ENCODE measurements at places on chromosomes 6 and 20.

DNA sequence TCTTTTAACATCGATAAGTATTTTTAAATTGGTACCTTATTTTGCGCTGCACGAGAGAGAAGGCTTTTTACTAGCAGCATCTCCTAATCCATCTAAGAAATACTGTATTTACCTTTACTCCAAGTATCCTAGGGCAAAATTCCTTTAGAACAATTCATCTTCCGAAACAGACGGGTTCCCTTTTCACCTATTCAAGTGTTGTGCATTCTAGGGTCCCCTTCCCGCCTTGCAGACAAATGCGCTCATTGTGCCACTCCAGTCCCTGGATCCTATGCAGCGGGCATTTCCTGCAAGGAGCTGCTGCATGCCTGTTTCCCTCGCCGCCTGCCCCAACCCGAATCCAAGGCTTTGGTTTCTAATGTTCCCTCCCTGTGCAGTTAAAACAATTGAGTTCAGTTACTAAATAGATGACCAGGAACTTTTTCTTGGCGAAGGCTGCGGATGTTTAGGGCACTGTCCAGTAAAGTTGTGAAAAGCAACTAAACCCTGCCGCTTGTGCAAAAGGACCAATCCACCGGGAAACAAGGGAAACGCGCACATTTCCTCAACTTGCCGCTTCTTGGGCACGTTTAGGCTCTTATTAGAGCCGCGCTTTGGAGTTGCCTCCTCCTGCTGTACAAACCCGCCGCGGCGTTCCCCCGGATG, 556 bp upstream of the SCAF8 start:
- no peak for DNase-seq

DNA sequence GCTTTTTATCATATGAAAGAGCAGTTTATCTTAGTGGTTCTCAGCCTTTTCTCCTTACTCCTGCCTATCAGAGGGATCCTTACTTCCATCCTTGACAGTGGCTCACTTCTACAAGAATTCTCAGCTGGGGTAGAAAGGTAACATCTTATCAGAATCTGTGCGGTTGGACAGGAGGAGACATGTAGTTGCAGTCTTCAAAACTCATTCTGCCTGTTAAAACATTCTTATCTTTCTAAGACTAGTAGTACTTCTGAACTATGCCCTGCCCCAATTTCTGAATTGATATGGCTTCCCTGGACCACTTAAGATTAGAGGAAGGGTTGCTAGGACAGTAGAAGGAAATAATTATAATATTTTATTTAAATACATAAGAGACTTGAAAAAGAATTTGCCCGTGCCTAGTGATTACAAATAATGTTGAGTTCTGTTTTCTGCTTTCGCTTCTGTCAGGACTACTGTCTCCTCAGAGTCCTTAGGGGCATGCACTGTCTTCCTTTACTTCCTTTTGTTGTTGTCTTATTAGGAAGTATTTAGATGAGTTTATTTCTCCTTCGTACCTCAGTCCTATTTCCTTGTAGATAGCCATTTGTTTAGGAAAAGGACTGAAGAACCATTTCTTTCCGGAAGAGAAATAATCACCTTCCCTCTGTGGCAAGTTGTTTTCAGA, 24.9 kb downstream of the BLTP3A start:
- DNase-seq = no peak

GRCh38 chr20:62745279-62745951, 36.8 kb downstream of the NTSR1 start:
- DNase-seq = no peak

DNA sequence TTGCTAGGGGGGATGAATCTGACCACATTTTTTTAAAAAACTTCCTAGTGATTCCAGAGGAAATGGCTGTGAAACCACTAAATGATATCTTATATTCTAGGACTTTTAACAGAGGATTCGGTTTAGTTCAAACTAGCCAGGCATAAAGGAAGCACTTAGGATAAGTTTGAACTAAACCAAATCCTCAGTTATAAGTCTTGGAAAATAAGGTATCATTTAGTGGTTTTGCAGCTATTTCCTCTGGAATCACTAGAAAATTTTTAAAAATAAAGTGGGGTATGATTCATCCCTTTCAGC, 327.9 kb upstream of the QKI start:
- no peak for DNase-seq

DNA sequence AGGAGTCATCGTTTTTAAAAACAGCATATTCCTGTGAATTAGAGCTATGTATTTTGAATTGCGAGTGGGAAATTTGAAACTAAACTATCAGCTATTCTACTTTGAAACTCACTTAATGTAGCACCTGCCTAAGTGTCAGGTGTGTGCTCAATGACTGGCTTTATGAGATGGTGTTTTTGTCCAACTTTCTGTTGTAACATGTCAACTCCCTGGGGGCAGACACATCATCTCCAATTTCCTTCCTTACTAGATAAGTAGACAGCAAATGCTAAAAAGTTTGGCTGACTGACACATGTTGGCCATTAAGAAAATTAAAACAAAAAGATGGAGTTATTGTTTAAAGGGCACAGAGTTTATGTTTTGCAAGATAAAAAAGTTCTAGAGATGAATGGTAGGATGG, 226.9 kb downstream of the TFAP2B start:
- peak; percentile 27 for DNase-seq

GRCh38 chr6:76843054-76843822, 620.1 kb downstream of the HTR1B start:
- no peak for DNase-seq

Measured in NCI-H1930 (cell line).